CD4-positive, CD25-positive, alpha-beta regulatory T cell (primary cell): ENCODE measurements at places on chromosomes 12 and 14.

- DNase-seq = no peak
Observed at GRCh38 chr12:62692884-62693283, 226.3 kb downstream of the MON2 start.

DNA sequence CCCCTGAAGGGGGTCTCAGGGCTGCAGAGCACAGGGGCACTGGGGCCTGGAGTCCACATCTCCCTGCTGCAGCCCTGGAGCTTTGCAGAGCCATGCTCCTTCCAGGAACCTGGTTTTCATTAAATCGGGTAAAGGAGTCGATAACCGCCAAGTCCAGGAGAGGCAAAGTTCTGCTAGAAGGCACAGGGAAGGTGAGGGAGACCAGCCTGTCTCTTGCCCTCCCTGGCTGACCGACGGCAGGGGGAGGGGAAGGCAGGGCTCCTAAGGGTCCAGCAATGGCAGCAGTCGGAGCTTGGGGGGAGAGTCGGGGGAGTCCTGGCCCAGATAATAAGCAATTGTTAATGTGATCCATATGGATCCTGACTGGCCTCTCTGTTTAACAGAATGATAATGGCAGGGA, 3.0 kb downstream of the FIGNL2 start:
- DNase-seq = no peak

DNA sequence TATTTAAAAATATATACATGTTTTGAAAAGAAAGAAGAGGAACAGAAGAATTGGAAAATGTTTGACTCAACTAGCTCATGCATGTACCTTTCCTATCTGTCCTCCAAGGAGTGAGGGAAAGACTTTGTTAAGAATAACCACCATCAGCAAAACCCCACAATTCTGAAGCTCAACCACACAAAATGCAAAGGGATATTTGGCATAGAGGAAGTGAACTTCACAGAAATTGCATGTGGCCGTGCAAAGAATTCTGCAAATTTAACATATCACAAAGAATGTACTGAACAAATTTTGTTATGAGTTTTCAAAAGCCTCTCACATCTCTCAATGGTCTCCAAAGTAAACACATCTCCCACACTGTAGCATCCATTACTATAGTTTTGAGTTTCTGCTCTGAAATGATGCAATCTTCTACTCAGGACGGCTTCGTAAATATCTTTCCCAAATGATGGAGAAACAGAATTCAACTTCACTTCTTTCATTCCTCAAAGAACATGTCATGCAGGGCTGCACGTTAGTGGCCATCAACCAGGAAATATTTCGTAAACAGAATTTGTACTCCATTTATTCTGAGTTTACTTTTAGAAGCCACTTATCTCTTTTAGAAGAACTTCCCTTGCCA, 17.6 kb downstream of the DUSP6 start:
- DNase-seq = no peak

GRCh38 chr12:107360482-107360881, 267.1 kb upstream of the CRY1 start:
- DNase-seq = no peak

GRCh38 chr12:114638790-114639435, 45.1 kb downstream of the TBX3 start:
- no peak for DNase-seq

DNA sequence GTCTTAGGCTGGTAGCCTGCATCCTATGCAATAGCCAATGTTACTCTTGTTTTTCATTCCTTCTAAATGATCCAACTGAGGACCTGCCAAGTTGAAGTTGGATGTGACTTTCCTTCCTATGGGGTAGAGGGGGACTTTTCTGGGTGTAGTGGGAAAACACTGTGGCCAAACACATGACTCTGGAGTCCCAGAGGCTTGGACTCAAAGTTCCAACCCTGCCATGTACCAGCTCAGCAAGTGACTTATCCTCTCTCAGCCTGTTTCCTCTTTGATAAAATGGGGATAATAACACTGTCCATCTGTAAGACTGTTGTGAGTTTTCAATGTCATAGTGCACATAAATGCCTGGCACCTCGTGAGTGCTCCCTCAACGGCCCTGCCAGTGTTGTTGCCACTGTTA, 97.0 kb downstream of the ZFP36L1 start:
- no peak for DNase-seq

- DNase-seq = no peak
Observed at GRCh38 chr14:99476864-99477263, 3.8 kb downstream of the SETD3 start.

- DNase-seq = no peak
Observed at GRCh38 chr12:93536766-93537488, 35.5 kb upstream of the SOCS2 start.

DNA sequence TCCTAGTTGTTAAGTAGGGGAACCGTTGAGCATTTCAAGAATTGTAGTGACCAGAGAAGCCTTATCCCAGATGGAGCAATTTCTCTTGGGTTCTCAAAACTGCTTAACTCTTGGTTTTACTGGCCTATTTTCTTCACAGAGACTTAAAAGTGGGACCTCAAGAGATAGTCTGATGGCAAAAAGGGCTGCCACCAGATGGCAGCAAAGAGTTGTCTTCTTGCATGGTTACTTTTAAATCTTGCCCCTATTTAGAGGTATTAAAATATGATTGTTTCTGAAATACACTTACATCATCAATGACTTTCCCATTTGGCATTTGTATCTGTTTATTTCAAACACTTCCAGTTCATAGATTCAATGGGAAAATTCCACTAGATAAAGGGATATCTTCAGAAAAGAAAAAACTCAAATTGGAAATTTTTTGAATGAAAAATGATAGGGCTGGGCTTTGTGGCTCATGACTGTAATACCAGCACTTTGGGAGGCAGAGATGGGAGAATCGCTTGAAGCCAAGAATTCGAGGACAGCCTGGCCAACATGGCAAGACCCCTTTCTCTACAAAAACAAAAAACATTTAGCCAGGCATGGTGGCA, 69.9 kb upstream of the CNTN1 start:
- no peak for DNase-seq

- no peak for DNase-seq
Observed at GRCh38 chr14:61518403-61518802, 176.9 kb upstream of the HIF1A start.

DNA sequence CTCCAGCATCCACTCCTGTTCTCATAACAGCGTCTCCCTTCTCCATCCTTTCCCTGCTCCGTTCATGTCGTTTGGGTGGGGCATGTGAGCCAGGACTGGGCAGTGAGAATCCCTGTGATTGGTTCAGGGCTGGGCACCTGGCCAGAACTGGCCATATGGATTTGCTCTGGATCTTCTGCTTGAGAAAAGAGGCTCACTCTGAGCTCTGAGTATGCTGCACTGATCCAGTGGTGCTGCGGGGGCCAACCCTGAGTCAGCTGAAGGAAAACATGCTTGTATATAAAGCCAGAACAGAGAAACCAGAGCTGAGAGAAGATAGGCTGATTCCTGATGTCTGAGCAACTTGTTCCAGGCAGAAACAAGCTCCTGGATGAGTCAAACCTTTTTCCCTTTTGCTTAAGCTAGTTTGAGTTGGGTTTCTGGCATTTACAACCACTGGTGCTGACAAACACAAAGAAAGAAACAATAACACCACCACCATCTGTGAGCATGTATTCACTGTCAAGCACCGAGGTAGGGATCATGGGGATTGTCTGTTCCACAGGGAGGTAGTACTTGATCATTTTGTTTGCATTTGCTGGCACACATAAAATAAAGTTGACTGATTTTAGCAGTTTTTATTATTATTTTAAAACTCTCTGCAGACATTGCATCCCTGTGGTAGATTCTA, 14.0 kb upstream of the HPD start:
- DNase-seq = no peak

DNA sequence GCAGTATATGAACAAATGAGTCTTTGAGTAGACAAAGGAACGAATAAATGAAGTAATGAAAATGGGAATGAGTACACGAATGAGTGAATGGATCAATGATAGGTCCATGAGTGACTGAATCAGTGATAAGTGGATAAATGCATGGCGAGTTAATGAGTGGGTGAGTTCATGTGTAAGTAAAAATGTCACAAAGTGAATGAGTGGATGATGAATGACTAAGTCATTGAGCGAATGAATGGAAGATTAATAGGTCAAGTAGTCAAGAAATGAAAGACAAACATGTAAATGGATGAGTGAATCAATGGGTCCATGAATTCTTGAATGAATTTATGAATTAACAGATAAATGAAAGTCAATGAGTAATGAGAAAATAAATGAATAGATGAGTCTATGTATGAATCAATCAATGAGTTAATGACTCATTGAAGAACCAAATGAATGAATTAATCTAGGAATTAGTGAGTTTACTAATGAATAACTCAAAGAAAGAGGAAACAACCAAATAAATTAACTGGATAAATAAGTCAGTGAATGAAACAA, 97.3 kb upstream of the RTL1 start:
- DNase-seq = no peak

GRCh38 chr12:45827974-45828373, 98.5 kb downstream of the ARID2 start:
- DNase-seq = no peak

DNA sequence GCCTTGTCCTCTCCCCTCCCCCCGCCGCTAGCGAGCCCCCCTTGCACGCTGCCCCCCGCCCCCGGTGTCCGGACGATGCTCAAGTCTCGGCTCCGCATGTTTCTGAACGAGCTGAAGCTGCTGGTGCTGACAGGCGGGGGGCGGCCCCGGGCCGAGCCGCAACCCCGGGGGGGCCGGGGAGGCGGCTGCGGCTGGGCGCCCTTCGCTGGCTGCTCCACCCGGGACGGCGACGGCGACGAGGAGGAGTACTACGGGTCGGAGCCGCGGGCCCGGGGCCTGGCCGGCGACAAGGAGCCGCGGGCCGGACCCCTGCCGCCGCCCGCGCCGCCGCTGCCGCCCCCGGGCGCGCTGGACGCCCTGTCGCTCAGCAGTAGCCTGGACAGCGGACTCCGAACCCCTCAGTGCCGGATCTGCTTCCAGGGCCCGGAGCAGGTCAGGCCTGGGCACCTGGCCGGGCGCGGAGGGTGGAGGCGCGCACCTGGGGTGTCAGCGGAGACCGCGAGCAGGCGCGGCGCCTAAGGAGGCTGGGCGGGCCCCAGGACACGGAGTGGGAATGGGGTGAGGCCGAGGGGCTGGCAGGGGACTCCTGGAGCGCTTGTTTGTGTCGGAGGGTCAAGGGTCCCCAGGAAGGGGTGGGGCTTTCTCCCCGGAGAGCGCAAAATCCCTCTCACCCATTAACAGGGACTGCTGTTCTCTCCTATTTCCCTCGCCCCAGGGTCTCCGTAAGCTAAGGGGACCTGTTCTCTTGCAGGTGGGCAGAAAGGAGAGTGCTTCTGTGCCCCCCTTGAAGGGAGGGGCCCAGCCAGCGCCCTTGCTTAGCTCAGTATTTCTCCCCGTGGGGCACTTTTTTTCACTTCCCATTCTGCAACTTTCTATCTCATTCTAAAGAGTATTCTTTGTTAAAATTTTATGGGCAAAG, 810 bp downstream of the MARCHF9 start:
- peak; percentile 38 for DNase-seq

DNA sequence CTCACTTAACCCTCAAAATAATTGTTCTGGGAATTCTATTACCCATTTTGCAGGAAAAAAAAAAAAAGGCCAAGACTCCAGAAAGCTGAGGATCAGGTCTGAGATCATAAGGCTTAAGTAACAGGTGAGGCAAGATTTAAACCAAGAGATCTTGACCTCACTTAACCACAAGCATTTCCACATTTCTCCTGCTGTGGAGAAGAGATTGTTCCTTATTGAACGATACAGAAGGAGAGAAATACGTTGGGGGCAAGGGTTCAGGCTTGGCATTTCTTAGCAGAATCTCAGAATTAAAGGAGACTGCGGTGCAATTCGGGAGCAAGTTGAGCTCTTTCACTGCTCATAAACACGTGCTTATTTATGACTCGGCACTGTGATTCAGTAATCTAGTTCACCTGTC, 885.3 kb upstream of the TMEM132C start:
- no peak for DNase-seq

- DNase-seq = no peak
Observed at GRCh38 chr12:1670358-1671268, 20.3 kb upstream of the ADIPOR2 start.

- no peak for DNase-seq
Observed at GRCh38 chr14:67199016-67199415, 9.8 kb downstream of the GARIN2 start.

- DNase-seq = peak; percentile 51
Observed at GRCh38 chr14:72516936-72517700, 376.8 kb downstream of the DPF3 start.

- no peak for DNase-seq
Observed at GRCh38 chr14:32249371-32249770, 46.3 kb upstream of the RNU6-8 start.

DNA sequence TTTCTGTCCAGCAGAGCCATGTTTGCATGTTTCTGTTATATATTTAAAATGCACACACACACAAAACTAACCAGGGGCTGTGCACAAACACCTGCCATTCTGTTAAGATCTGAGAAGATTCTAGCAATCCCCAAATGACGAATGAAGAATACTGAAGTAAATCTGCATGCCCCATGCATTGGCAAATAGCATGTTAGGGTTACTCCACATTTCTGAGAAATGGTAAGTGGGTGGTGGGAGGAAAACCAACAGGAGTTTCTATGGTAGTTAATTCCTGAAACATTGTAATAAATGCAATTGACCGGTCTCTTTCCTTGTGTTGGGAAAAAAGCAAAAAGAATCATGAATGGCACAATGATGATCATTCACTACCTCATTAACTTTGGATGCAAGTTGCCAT, 318.0 kb downstream of the BCAT1 start:
- DNase-seq = no peak
